ENCODE measurements at places on chromosomes 16 and 17.

DNA sequence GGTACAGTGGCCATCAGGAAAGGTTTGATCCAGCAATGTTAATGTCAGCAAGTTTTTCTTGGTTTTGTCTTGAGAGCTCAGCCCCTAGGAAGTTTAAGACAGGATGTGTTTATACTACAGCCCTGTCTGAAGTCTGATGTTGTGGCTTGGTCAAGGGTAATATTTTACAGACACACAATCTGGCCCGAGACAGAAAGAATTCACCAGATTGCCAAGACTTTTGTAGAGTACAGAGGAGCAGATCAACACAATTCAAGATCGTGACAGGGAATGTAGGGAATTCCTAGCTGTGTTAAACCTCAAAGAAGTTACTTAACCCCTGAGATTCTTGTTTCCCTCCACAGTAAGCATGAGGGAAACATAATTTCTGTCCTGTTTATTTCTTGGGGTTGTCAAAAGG, 63.1 kb downstream of the SHISA9 start:
- no peak for DNase-seq

DNA sequence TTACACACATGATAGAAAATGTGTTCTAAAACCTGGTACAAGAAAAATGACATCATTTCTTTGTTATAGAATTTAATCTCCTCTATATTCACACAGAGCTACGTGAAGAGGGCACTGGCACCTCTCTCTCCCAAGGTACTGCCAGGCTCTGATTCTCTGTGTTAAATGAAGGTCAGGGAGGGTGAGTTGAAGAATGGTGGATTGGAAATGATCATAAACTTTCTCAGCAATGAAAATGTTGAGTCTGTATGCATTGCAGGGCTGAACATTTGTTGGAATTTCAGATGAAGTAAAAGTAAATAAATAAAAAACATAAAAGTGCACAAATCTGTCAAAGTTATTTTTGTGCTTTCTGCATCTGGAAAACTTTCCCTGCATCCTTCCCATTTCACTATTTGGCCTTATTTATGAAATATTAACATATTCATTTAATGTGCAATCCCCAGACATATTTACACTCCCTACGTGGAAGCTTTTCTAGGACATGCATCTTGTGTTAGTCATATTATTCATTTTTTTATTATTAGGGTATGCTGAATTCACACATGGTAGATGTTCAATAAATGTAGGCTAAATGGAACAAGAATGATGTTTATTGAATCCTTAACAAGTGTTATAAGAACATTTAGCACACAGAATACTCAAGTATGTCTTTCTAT, 810.3 kb upstream of the CDH8 start:
- no peak for DNase-seq

GRCh38 chr17:63438092-63439051, 7.7 kb downstream of the CYB561 start:
- no peak for DNase-seq

DNA sequence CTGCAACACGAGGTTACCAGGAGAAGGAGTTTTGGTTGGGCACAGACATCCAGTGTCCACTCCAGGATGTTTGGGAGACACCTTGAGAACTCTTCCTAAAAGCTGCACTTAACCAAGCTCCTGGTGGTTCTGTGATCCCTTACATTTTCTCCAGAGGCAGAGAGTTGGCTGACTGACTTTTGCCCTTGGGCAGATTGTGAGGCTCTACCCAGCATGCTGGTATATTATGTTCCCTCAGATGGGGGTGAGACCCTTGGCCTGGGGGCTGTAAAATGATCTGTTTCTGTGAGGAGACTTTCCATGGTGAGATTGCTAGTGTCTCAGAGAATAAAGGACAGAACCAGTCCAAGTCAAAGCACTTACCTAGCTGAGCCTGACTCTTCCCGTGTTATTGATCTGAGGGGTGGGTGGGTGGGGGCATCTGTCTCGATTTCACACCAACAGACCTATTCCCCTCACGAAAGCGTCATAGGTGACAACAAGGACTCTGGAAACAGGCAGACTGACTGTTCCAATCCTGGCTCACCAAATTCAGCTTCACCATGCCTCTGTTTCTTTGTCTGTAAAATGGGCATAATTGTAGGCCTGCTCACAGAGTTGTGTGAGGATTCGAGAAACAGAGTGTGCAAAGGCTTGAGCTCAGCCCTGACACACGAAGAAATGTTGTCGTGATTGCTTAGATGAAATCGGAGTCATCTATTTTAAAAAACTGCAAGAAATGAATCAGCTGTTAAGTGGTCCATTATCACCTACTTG, 12.2 kb downstream of the USB1 start:
- DNase-seq = no peak

- no peak for DNase-seq
Measured at GRCh38 chr16:84774810-84775209, 45.0 kb upstream of the CRISPLD2 start.

DNA sequence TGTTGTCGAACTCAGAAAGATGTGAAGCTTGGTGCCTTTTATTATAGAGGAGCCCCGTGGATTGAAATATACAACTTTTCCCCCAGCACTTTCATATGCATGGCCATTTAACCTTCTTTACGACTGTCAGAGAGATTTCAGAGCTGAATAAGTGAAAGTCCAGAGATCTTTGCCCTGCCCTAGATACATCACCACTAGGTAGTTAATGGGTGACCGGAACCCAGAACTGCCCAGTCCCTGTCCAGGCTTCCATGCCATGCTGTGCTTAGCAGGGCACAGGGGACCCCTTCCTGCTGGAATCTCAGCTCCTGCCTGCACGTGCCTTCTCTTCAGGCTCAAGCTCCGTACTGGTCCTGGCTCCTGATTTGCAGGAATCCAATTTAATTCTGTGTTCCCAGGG, 32.2 kb downstream of the SRL start:
- DNase-seq = no peak

GRCh38 chr16:66521951-66522771, 27.8 kb downstream of the TK2 start:
- no peak for DNase-seq

Data from NCI-H146 (cell line).